Activated naive CD4-positive, alpha-beta T cell treated with anti-CD3 and anti-CD28 coated beads, Interleukin-2, amount 50 U/mL, for 72 hours (primary cell): ENCODE measurements at places on chromosomes 3 and 15. TPM values are rescaled to one million over a fixed set of nuclear protein-coding genes. Genes with fewer than 3 reads are reported as not detected.
A peak's percentile ranks its signal among the peaks of the same experiment; 100 is the strongest.

DNA sequence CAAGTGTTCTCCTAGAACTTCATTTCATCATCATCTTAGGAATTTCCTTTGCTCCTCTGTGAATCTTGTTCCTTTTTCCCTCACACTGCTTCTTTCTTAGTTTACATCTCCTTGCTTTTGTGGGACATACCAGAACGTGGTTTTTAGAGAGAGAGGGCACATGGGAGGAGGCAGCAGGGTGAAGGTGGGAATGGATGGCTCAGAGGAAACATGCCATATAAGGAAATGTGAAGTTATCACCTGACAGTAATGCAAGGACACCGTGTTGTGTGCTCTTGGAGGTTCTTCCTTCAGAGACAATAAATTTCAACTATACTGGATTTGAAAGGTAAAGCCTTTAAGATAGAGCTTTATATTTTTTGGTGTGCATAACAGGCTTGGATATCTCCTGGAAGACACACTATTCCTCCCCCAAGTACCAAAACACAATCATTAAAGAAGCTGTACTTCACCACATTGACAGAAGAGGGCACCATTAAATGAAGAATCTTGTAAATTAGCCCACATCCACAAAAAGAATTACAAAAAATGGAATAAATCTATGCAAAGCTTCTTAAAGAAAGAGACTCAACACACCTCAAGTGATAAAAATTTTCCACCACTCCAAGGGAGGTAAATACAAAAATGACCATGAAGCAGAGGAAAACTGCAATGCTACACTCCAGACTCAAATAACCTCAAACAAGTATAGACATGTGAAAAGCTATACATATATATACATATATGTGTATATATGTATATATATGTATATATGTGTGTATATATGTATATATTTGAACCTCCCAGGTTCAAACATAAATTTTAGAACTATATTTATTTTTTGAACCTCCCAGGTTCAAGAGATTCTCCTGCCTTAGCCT, 26.1 kb downstream of the RPL39L start:
- no peak for DNase-seq

DNA sequence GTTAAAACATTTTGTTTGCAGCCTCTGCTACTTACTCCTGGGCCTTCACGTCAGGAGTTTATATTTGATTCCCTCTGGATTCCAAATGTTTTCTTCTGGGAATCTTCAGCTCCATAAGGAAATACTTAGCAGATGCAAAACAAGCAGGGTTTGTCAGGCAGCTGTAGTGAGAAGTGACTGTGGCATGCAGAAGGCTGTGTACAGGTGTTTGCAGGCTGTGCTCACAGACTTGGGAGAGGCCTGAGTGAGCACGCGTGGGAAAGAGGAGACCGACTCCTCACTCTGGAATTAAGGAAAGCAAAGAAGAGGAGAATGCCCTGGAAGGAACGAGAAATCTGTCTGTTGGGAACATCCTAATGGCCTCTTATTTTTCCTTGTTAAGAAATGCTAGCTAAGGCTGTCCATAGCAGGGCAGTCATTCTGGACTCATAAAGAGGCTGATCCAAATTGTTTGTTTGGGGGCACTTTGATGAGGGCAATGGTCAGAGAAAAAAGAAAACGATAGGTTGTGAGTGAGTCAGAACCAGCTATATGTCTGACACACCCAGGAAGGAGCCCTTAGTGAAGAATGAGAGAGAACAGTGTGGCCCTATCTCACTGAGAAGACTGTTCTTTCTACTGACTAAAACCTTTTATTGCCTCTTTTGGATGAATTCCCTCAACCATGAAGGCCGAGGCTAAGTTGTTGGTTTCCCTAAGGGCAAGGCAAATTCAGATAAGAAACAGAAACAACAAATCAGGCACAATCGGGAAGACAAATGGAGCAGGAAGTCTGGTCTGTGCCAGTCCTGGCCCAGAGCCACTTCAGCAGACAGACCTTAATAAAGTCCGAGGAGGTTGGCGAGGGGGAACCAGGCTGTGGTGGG, 82.6 kb downstream of the TGFBR2 start:
- DNase-seq = no peak

DNA sequence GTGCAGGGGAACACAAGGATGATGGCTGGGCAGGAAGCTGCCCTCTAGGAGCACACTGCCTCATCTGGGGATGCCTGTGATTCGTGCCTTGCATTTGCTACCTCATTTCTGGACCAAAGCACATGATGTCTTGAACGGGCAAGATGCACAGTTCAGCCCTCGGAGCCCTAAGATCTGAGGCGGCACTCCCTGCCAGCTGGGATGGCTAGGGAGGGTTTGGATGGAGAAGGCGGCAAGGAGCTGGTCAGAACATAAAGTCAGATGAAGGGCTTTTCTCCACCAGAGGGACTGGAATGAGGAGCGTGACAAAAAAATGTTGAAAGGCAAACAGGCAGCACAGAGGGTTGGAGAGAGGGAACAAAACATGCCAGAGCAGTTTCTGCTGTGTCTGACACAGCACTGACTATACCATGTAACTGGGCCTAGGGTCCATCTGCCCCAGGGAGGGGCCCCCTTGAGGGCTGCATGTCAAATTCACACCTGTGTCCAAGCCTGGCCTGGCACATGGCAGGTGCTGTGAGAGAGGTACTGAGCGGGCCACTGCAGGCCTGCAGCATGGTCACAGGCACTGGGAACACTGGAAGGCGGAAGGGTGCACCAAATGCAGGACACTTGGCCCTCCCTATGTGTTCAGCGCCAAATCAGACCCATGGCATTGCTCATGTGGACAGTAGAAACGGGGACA, 21.7 kb downstream of the TMEM43 start:
- no peak for DNase-seq

DNA sequence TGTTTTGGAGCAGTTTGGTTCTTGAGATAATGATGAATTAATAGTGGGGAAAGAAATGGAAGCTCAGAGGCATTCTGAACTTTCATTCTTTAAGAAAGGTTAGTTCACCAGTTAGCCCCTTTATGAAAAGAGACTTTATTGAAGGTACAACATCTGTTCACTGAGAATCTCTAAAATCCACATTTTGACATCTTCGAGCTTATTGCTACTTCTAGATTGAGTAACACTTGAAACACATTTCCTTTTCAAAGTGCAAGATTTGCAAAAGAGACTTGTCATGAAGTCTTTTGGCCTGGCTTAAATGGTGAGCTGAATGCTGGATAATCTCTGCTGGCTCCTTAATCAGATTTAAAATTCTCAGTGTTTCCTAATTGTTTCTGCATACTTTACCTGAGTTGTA, 42.3 kb downstream of the RAB8B start:
- DNase-seq = no peak

DNA sequence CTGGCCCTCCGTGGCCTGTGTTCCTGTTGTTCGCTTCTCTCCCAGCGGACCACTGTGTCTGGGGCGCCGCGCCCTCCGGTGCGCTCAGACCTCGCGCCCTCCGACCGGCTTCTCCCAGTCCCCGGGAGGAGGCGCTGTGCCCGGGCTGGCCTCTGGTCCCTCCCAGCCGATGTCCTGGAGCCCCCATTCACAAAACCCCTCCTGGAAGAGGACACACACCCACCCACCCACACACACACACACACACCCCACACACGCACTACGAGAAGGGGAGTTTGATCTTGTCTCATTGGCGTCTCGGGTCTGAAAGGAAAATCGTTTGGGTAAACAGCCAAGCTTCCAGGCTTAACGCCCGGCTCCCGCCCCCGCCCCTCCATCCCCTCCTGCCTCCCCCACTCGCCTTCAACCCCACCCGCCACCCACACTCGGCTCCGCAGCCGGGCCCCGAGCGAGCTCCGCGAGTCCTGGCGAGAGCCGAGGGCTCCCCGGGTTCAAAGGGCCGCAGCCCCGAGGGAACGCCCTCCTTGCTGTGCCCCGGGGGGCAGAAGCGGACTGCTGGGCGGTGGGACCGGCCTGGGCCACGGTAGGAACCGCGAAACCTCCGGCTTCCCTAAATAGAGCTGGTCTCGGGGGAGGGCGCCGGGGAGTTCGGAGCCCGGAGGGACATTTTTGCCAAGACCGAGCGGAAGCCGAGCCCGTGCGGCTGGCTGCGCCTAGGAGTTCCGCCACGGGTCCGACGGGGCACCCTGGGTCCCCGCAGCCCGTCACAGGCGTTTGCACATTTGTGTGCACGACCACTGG, 23.6 kb downstream of the NR2F2 start:
- no peak for DNase-seq

GRCh38 chr3:133401374-133402135, 1.7 kb downstream of the BFSP2 start:
- no peak for DNase-seq

GRCh38 chr15:43067717-43068461, 37.9 kb downstream of the UBR1 start:
- no peak for DNase-seq

DNA sequence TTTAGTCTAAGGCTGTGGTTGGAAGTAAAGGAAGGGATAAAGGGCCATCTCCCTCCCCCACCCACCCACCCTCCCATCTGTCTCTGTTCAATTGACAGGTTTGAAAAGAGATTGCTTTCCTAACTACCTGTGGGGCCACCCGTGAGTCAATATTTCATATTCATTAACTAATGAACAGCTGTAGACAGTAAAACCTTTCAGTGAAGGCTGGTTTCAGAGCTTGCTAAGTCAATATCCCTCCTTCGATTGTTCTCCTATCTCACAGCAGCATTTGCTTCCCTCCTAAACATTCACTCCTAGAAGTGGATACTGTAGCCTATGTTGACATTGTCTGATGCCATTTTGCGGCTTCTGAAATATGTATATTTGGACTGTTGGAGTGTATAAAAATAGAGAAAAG, 85.9 kb upstream of the SYNPR start:
- DNase-seq = no peak

DNA sequence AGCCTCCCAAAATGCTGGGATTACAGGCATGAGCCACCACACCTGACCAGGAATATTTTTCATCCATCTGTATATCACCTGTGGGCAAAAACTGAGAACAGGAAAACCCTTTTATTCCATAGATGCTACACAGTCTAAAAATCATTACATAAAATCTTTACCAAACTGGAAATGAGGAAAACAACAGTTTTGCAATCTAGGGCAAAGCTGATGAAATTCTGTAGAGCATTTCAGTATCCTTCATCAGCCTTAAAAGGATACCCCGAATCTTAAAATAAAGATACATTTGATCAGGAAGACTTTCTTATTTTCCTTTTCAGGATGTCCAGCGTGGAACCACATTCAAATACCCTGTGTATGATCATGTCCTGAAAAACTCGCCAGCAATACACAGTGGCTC, 7.1 kb downstream of the SIAH2 start:
- no peak for DNase-seq

DNA sequence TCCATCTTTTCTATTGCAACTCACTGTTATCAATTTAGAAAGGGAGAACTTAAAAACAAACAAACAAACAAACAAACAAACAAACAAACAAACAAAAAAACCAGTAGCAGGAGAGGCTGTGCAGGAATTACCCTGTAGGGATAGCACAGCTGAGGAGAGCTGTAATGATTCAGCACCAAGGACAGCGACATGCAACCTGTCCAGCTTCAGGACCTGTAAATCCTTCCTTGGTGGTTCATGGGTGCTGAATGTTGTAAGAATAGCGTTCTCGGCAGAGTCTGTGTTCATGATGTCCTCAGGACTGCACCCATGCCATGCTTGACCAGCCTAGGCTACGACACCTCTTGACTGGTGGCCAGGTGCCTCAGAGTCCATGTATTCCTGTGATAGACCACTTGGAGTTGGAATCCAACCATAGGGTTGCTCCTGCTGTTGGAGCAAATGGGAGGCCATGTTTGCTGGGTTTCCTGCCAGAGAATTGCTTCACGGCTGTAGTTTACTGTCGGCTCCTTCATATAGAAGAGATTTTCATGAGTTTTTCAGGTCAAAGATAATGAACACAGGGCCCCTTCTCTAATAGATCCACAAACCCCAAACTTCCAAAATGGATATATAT, 65.9 kb downstream of the CACNA2D3 start:
- peak; percentile 17 for DNase-seq

DNA sequence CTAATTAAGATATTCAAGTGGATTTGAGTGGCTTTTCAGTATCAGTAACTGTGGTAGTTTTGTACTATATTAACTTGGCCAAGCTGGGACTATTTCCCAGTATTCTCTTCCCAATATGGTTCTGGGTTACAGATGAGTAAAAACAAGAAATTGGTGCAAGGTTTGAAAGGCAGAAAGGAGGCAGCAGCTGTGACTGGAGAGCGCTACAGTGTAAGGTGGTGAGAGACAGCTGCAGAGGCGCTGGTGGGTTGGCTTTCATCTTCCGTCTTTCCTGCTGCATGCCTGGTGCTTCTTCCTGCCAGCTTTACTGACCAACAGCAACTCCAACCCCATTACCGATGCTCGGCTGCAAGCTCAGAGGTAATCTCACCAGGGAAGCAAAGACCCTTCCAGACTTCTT, 9.8 kb downstream of the DPH3 start:
- DNase-seq = no peak

GRCh38 chr3:33437556-33438283, 2.5 kb downstream of the UBP1 start:
- DNase-seq = no peak

GRCh38 chr3:145145461-145145860, 1015.5 kb downstream of the PLOD2 start:
- DNase-seq = no peak

GRCh38 chr3:99319450-99319849, 318.9 kb upstream of the COL8A1 start:
- DNase-seq = no peak

DNA sequence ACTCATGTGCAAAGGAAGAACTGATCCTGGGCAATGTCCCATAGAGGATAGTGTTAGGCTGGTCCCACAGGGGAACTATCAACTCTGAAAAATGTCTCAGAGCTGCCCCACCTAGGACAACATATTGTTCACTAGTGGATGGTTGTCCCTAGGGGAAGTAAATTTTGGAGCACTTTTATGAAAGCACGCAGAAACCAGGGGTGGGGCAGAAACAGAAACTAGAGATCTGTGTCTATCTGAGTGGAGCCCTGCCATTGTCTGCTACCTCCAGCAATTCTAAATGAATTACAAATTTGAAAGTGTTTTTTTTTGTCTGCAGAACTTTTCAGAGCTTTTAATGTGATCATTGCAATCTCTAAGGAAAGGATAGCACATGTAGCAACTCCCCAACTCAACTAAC, 357.1 kb upstream of the PROK2 start:
- no peak for DNase-seq

DNA sequence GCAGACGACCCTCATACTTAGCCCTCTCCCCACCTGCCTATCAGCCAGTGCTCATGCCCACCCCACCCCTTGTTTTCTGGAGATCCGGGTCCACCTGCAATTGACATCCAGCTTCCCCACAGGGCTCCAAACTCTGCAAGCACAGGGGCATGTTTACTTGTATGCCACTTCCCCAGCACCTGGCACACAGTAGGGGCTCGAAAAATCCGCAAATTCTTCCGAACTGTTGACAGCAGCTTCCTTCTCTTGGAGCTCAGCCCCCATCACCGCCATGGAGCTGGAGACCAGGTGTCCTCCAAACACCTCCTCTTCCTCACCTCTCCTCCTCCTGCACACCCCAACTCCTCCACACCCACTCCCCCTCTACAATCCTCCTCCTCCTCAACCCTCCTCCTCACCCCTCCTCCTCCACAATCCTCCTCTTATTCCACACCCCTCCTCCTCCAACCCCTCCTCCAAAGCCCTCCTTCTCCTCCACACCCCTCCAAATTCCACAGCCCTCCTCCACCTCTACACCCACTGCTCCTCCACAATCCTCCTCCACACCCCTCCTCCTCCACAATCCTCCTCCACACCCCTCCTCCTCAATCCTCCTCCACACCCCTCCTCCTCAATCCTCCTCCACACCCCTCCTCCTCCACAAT, 70.4 kb upstream of the BLM start:
- DNase-seq = no peak

GRCh38 chr3:171768281-171768900, 41.9 kb downstream of the PLD1 start:
- no peak for DNase-seq

Gene ITGA11
- total RNA-seq = 1.8 TPM

Gene LRRC31
- total RNA-seq = not detected

Gene PLA2G4D
- total RNA-seq = not detected

Gene GMNC
- total RNA-seq = not detected

Gene PIAS1
- 43.9 TPM for total RNA-seq
